HEK293T (cell line): ENCODE measurements at places on chromosomes 6 and 20.
A peak's percentile ranks its signal among the peaks of the same experiment; 100 is the strongest.

DNA sequence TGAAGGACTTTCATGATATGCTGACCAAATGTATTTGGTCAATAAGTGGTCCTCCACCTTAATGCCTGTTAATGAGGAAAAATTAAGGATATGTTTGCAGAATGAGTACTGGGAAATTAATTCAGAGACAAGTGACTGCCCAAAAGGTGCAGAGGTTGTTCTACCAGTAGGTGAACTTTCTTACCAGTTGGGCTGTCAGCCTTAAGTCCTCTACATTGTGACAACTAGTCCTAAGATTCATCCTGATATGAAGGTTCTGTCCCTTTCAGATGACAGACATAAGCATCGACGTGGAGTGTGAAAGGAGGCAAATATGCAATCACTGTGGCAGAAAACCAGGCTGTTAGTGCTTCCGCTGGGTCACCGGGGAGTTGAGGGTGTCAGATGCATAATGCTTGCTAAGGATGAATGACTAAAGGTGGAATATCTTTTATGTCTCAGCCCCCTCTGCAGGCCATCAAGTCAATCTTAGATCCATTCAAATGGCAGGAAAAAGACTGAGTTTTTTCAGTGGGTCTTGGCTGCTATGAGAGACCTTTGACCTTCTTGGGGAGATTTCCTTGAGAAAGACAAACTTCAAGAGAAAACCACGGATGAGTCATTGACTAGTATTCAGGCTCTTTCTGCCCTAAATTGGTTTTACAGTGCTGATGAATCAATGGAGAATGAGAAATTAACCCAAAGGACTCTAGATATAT is 226.0 kb downstream of the TPBG start:
- peak; percentile 26 for DNase-seq

- DNase-seq = no peak
Observed at GRCh38 chr6:168240160-168240559, 79.4 kb downstream of the DACT2 start.

DNA sequence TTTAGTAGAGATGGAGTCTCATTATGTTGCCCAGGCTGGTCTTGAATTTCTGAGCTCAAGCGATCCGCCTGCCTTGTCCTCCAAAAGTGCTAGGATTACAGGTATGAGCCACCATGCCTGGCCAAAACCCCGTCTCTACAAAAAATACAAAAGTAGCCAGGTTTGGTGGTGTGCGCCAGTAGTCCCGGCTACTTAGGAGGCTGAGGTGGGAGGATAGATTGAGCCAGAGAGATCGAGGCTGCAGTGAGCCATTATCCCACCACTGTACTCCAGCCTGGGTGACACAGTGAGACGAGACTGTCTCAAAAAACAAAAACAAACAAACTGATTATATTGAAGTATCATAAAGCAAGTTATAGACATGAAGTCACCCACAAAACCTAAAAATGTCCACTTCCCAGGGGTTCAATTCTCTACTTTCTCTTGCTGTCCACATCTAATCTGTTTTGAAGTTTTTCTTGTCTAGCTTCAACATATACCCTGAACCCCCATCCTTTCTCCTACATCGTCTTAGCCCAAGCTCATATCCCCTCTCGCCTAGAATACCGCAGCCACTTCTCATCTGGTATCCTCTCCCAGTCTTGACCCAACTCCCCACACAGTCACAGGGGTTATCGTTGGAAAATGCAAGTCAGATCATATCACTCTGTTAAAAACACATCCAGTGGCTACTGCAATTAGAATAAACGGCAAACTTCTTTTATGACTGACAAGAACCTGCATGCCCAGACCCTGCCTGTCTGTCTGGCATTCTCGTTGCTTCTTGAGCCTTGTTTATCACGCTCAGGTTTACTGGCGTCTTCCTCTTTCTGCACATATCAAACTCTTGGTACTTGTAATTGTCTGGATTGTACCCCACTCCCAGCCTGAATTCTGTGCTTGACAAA is 20.1 kb upstream of the NCOA3 start:
- no peak for DNase-seq

DNA sequence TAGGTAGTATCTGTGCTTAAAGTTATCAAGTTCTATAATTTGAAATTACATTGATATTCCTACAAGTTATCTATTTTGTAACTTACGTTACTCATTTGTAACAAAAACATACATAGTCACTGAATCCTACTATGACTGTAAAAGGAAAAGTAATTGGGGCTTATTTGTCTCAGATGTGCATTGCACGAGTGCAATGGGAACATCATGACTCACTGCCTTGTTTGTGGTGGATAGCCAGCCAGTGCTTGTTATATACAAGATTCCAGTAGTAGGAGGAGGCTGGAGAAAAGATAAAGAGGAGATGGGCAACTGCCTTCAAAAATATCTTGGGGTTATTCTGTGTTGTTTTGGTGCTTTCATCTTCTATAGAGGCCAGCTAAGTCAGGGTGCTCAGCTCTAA is 164.1 kb downstream of the RNF144B start:
- DNase-seq = no peak

DNA sequence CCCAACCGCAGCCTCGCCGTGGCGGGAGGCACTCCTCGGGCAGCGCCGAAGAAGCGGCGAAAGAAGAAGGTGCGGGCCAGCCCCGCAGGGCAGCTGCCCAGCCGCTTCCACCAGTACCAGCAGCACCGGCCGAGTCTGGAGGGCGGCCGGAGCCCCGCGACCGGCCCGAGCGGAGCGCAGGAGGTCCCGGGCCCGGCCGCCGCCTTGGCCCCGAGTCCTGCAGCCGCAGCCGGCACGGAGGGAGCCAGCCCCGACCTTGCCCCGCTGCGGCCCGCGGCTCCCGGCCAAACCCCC is 525 bp downstream of the PNRC1 start:
- DNase-seq = no peak
